ENCODE measurements at places on chromosomes 1 and 21. TPM values are rescaled to one million over a fixed set of nuclear protein-coding genes. Genes with fewer than 3 reads are reported as not detected.

The LCE1E gene
- total RNA-seq, result not detected

The DEPDC1 gene
- 12.6 TPM for total RNA-seq

The RRP15 gene
- total RNA-seq, result 7.8 TPM

The FMO4 gene
- total RNA-seq, result 1.3 TPM

The NR1I3 gene
- total RNA-seq, result not detected

The KRTAP19-3 gene
- total RNA-seq, result not detected

The ZNF593 gene
- total RNA-seq, result 20.3 TPM

The HIVEP3 gene
- total RNA-seq, result 1.6 TPM

The NKAIN1 gene
- total RNA-seq, result not detected

The VANGL1 gene
- total RNA-seq, result 10.8 TPM

The PCNX2 gene
- total RNA-seq, result 38.4 TPM

The COP1 gene
- total RNA-seq, result 59.6 TPM

The SPATA45 gene
- 0.43 TPM for total RNA-seq

The TNFAIP8L2 gene
- total RNA-seq, result not detected

The LRRC7 gene
- total RNA-seq, result 0.32 TPM

The UMODL1 gene
- total RNA-seq, result not detected

The ZNF695 gene
- total RNA-seq, result 1.3 TPM

The RGS8 gene
- total RNA-seq, result not detected

The KRTAP12-2 gene
- total RNA-seq, result not detected

The SMAP2 gene
- 19.4 TPM for total RNA-seq

The S100A7A gene
- total RNA-seq, result not detected

The MEAF6 gene
- total RNA-seq, result 54.8 TPM

The U2AF1 gene
- total RNA-seq, result 22.5 TPM

The IRF6 gene
- 0.32 TPM for total RNA-seq

The NUP210L gene
- total RNA-seq, result not detected

The NOTCH2NLA gene
- 50.3 TPM for total RNA-seq

The AGL gene
- total RNA-seq, result 11.6 TPM

Measured in fibroblast of villous mesenchyme (primary cell).